ENCODE measurements at places on chromosomes 6 and 20.

DNA sequence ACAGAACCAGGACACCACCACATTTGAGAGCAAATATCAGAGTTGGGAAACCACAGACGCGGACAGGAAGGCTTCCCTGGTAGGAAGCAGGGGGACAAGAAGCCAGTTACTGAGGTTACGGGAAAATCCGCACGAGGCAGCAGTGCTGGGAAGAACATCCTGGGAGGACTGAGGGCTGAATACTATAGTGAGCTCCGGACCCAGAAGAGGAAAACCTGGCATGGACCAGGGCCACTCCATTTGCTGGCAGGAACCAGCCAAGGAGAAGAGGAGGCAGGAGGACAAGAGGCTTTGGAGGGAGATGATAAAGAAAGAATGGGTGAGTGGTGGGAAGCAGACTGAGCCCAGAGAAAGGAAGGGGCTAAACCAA lies 6.1 kb upstream of the DSN1 start:
- no peak for DNase-seq

DNA sequence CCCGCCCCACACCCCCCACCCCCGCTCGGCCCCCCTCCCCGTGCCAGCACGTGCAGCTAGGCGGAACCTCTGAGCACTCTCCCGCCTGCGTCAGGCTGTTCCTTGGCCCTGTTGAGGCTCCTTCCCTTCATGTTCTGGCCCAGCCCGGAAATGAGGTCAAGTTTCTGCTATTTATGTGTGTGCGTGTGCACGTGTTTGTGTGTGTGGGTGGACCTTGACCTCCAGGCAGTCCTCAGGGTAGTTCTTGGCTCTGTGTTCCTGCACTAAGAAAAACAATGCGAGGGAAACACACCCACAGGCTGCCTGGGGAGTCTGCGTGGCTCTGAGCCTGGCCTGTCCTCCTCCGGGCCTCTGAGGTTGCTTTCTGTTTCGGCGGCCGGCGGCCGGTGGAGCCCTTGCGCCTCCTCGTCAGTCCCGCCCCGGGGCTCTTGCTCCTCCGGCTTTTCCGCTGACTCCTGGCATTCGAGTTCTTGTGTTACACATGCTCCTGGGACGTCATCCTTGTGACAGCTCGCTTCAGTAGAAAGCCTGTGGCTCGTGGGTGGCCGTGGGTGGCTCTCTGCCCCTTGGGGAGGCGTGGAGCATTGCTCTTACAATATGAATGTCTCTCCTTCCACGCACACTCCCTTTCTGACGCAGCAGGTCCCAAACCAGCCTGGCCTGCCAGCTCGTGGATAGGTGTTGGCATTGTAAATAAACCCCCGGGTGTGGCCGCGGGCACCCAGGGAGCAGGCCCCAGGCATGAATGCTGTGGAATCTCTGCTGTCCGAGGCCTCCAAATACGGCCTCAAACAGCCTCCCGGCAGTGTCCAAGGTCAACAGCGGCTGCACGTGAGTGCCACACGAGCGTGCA lies 10.0 kb downstream of the SLCO4A1 start:
- DNase-seq, result peak; percentile 63

DNA sequence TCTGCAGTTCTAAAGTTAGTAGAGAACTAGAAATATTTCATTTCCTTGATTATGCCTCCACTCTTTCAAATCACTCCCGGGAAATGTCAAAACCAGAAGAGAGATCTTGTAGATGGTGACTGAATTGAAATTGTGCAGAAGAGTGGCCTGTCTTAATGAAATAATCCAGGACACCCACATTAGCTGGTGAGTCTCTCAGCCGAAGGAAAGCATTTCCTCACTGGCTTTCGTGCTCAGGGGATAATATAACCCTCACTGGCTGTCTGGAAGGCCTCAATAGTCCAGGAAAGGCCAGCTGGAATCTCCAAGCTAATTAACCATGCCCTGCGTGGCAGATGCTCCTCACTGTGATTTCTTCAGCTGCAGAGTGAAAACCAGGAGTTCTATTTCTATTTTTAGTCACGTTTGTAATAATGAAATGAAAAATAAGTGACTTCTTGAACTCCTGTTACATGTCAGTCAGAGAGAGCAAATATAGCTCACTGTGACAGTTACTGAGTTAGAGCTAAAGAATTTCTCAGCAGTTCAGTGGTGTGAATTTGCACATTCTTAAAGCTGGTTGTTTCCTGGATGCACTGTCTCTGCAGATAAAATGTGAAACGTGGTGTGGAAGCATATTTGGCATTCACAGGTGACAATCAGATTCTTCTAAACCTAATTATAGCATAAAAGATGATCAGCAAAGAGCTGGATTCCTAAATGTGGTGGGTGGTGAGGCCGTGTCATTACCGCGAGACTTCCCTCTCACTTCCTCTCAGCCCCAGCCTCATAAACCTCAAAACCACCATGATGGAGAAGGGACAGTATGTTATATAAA lies 211.7 kb downstream of the LMBRD1 start:
- no peak for DNase-seq

DNA sequence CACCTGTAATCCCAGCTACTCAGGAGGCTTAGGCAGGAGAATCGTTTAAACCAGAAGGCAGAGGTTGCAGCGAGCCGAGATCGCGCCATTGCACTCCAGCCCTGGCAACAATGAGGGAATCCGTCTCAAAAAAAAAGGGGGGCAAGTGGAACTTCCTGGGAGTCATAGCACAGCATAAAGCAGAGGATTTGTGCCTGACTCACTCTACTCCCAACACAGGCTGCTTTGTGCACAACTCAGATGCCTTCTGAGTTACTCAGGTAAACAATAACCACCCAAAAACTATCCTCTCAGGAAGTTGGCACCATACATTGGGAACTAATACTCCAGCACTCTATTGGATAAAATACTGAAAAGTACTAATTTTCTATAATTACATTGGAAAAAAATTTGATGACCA lies 2.5 kb upstream of the TMEM244 start:
- DNase-seq, result no peak

DNA sequence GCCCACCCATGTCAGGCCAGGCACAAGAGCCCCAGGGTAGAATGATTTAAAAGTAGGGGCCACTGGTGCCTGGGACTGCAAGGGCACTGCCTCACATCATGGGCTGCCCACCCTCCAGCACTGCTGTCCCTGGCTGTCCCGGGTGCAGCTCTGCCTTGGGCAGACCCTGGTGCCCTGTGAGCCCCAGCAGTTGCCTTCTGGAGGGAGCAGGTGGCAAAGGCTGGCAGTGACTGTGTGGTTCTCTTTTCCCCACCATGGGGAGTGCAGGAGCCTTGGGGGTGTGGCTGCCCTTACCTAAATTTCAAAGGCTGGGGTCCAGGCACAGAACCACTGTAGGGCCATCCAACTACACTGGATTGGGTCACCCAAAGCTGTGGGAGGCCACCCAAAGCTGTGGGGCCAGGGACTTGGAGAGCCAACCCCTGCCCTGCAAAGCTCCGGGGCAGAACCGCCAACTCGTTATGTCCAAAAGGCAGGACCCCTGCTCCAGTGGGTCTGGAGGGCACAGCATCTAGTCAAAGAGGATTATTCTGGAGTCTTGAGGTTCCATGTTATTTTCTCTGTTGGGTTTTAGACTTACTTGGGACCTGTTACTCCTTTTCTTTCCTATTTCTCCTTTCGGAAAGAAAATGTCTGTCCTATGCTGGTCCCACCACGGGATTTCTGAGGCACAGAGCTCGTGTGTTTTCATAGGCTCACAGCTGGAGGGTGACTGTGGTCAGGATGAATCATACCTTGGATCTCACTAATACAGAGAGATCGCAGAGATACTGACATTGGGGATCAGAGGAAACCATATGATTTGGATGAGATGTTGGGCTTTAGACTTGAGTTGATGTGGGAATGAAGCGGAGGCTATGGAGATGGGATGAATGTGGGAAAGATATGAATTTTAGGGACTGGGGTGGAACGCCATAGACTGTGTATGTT lies 65.3 kb downstream of the RAMACL start:
- DNase-seq, result no peak

DNA sequence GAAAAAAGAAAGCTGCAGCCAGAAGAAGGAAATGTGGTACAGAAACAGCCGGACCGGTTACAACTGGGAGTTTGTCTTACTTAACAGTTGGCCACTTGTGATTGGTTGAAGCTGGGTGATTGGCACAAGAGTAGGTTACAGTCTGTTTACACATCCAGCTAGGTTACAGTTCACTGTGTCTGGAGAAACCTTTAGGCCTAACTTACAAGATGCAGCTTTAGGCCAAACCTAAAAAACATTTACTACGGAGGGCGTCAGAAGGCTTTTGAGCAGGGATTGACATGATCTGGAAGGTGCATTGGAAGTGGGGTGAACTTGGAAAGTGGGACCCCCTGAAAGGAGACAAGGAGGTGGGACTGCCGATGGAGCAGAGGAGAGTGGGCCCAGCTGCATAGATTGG lies 122.3 kb downstream of the BANF2 start:
- no peak for DNase-seq

- no peak for DNase-seq
These were observed 104.8 kb downstream of the TAF4 start for GRCh38 chr20:61960836-61961235.

DNA sequence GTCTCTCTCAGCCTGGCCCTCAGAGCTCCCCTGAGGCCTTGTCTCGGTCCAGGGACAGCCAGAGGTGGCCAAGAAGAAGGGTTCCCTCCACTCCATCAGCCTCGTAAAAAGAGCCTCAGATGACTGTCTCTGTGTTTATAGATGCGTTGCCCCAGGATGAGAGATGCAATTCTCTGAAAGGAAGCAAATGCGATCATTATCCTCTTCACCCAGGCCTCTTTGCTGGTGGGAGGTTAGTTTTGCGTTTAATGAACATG lies 90.4 kb downstream of the YTHDF1 start:
- no peak for DNase-seq

GRCh38 chr6:158047127-158047518 lies 65.5 kb downstream of the SYNJ2 start:
- DNase-seq, result peak; percentile 80

DNA sequence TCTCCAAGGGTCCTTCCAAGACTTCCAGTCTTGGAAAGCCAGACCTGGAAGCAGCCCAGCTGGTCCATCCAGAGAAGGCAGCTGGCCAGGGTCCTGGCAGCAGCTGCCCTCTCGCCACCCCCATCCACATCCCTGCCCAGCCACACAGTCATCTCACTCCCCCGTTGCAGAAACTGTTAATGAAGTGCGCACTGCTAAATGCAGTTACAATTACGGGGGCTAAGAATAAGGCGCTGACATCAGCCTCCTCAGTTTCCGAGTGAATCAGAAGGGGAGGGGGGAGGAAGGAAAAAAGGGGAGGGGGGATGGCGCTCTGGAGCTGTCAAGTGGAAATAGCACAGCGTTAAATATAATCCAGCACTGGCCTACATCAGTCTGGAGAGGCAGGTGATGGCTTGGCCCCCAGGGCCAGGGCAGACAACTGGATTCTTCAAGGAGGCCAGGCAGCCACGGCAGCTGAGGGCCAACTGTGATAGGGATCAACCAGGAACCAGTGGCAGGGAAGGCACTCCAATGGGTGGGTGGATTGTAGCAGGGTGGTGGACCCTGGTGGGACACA lies 6.9 kb downstream of the RIMS4 start:
- DNase-seq, result no peak

DNA sequence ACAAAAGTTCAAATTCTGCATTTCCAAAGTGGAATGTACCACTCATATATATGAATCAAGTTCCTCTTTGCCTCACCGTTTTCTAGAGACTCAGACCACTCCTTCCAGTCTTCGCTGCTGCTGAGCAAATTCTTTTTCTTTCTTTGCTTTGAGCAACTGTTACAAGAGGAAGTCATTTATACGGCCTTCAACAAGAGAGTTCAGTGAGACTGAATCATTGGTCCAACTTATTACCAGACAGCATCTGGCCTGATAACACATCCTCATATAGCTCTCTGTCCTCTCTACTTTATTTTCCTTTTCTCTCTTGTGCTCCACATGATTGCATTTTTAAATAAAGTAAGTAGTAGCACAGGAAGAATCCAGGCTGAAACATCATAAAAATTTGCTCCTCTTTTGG lies 652.7 kb downstream of the PHF3 start:
- no peak for DNase-seq

- DNase-seq, result no peak
These were observed 41.7 kb downstream of the CD2AP start for GRCh38 chr6:47519279-47519678.

GRCh38 chr20:35698298-35699126 lies 640 bp downstream of the NFS1 start:
- no peak for DNase-seq

- DNase-seq, result no peak
These were observed 308.3 kb downstream of the LAMA2 start for GRCh38 chr6:129191235-129191634.

- no peak for DNase-seq
These were observed 173.6 kb downstream of the SASH1 start for GRCh38 chr6:148516217-148516616.

DNA sequence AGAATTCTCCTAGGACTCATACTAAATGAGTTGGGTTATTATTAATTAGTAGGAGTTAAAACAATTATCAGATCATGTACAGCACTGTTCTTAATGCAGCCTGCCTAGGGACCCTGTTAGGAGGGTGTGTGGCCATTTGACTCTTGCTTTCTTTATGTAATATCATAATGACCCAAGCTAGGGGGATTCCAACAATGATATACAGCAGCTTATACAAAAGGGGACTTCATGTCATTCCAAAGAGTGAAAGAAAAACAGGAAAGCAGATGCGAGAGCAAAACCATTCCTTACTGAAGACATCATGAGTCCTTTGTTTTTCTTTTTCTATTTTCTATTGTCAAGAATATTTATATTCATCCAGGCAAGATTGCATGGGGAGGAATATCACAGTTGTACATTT lies 455.2 kb downstream of the PLCB1 start:
- no peak for DNase-seq

DNA sequence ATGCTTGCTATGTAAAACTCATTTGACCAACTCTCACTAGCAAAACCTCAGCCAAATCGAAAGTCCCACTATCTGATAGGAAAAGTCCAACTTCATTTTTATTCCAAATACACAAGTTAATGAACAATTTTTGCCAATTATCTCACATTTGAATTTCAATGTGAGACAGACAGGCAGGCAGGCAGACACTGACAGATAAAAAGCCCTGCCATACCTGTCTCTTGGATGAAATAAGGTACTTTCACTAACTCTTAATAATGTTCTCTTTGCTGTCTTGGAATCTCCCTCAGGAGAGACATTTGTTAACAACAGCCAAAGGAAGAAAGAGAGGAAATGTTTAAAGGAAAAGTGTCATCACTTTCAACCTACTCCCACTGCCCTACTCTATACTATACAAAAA lies 82.0 kb downstream of the RNGTT start:
- DNase-seq, result no peak

DNA sequence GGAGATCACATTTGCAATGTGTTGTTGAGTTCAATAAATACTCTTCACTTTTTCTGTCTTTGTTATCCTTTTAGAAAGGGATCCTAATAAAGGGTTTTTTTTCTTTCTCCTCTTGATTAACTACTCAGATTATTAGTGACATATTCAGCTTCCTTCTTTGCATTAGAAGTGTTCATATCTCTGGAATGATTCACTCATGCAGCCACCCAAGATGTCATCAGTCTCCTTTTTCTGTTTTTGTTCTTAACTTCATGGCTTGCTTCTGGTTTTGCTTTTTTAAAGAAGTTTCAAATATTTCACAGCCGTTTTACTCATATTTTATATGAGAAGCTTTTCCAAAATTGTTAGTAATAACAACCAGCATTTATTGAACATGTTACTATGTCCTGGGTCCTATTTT lies 187.6 kb downstream of the TMEM242 start:
- DNase-seq, result no peak

Measured in stimulated activated CD4-positive, alpha-beta T cell treated with anti-CD3 and anti-CD28 coated beads, Interleukin-2, amount 100 ng/mL, for 24 hours (primary cell).